ENCODE measurements at places on chromosomes 7 and 10.

- no peak for DNase-seq
Observed at GRCh38 chr10:75431180-75432111, at the start of gene LRMDA. TSS of gene LRMDA (plus strand) at chr10:75431624.

DNA sequence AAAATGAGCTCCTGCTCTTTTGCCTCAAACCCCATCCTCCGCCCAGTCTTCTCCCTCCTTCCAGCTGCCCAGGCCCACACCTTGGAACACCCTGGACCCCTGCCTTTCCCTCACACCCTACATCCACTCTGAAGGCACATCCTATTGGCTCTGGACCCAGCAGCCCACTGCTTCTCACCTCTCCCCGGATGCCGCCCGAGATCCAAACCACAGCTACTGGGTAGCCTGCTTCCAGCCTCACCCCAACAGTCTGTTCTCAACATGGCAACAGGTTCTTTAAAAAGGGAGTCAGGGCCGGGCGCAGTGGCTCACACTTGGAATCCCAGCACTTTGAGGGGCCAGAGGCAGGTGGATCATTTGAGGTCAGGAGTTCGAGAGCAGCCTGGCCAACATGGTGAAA lies 9.5 kb upstream of the SMARCD3 start:
- DNase-seq, result no peak

DNA sequence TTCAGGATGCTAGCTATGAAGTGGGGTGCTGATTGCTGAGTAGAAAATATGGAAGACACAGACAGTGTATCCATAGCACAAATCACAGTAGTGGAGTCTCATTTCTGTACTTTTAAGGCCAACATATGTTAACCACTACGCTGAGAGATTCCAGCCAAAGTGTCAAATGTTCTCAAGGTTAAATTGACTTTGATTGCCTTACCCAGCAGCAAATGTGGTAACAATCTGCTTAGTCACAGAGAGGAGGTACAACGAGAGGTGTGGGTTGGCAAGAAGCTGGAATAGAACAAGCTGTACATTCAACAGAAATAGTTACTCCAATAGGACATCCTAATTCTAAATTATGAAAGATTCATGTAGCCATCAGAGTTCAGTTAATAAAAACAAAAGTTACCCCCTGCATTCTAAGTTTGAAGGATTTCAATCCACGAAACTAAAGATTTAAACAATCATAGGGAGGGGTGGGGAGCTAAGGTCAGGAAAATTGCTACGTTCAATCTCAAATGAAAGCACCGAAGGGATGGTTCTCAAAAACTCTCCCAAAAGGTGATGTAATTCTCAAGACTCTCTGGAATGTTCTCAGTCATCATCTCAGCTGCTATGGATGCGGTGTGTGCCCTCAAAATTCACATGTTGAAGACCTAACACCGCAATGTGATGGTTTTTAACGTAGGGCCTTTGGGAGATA lies 137.0 kb downstream of the ETV1 start:
- no peak for DNase-seq

GRCh38 chr10:65110009-65110408 lies 1588.8 kb downstream of the REEP3 start:
- DNase-seq, result no peak

DNA sequence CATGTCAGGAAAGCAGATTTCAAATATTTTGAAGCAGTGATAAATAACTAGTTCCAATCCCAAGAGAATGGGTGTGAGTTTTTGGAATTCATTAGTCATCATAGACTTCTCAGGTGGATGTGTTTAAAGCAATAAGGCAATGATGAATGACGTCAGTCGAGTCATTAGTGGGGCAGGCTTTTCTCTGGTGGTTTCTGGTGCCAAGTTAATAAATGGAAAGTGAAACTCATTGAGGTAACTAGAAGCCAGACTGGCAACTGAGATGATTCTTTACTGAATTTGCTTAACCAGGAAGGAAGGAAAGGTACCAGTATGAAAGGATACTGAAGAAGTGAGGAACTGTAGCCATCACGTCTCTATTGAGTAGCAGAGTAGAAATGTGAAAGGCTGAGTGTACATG lies 311.0 kb downstream of the GPAM start:
- DNase-seq, result no peak
